ENCODE measurements at places on chromosomes 11 and 22.

DNA sequence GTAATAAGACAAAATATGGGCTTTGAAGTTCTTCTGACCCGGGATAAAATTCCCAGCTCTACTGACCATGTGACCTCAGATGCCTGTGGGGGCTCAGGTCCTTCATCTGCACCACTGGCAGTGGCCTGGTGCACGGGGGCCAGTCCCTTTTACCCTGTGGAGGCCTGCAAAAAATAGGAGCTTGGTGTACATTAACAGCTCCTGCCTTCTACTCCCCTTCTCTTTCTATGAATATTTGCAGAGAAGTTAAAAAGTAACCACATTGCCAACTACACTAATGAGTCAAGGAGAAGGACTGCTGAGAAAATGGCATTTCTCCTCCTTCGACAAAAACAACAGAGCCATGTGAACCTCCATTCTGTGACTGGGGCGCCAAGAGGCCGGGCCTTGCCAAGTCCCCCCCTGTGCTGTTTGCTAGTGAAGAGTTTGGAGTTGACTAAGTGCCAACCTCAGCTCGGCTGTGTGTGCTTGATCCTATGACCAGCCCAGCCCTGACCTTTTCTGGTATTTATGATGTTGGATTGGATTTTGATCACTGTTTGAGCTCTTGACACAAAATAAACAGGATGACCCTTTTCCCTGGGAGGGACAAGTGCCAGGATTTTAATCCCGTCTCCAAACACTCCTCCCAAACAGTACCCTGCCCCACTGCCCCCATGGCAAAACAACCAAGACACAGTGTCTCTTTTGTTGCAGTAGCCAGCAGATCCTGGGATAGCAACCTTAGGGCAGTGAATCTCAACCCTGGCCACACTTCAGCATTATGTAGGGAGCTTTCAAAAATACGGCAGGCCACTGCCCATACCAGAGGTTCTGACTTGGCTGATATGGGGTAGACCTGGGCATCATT, 380.1 kb downstream of the LARGE1 start:
- peak; percentile 99 for DNase-seq

DNA sequence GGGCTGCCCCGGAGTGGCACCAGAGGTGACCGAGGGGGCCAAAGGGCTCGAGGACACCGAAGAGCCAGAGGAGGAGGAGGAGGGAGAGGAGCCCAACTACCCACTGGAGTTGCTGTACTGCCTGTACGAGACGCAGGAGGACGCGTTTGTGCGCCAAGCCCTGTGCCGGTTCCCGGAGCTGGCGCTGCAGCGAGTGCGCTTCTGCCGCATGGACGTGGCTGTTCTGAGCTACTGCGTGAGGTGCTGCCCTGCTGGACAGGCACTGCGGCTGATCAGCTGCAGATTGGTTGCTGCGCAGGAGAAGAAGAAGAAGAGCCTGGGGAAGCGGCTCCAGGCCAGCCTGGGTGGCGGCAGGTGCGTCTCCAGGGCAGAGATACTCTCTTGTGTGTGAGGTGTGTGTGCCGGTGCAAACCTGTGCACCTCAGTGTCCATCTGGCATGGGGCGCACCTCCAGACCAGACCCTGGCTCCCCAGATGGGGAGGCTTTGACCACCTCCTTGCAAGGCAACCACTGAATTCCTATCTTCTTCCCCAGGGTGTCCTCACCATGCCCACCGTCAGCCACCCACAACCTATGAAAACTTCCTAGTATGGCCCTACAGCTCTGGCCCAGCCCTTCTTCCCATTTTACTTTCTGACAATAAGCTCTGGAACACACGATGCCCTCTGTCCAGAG, 3.4 kb downstream of the NLRP6 start:
- no peak for DNase-seq

DNA sequence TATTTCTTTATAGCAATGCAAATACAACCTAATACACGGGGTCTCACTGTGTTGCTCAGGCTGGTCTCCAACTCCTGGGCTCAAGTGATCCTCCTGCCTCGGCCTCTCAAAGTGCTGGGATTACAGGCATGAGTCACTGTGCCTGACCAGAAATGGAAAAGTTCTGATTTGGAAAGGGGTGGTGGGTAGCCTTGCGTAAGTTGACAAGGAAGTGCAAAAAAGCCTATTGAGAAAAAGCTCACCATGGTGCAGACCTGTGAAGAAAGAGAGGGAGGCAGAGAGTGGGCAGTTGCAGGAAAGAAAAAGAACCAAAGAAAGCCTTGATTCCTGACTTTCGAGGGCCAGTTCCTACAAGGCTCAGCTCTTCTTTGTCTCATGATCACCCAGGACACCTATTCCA, 27.1 kb downstream of the AGBL2 start:
- DNase-seq: no peak

DNA sequence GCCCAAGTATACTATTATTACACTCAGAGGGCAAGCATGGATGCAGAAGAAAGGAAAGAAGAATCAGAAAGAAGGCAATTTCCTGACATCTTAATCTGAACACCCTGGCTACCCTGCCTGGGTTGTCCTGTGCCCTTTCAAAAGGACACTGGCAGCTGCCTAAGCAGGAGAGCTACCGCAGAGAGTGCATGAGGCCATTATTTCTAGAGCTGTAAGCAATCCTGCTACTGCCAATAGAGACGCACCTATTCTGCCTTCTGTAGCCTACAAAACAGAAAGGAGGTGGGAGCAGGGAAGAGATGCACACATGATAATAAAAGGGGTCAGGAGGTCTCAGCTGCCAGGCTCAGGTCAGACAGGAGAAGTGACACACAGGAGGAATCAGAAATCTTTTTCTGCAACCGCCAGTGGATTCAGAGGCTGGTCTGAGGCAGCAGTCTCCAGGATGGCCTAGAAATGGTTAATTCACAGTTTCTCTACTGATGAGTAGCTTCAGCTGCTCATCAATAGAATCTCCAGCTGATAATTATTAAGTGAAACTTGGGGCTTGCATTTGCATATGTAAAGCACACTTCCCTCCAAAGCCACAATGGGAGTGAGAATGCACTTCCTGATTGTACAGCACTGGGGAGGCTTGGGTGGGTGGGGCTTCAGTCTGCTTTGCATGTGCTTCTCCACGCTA, 253.9 kb downstream of the LARGE1 start:
- no peak for DNase-seq

- DNase-seq: no peak
Measured at GRCh38 chr11:103170865-103171264, 61.6 kb downstream of the DYNC2H1 start.

DNA sequence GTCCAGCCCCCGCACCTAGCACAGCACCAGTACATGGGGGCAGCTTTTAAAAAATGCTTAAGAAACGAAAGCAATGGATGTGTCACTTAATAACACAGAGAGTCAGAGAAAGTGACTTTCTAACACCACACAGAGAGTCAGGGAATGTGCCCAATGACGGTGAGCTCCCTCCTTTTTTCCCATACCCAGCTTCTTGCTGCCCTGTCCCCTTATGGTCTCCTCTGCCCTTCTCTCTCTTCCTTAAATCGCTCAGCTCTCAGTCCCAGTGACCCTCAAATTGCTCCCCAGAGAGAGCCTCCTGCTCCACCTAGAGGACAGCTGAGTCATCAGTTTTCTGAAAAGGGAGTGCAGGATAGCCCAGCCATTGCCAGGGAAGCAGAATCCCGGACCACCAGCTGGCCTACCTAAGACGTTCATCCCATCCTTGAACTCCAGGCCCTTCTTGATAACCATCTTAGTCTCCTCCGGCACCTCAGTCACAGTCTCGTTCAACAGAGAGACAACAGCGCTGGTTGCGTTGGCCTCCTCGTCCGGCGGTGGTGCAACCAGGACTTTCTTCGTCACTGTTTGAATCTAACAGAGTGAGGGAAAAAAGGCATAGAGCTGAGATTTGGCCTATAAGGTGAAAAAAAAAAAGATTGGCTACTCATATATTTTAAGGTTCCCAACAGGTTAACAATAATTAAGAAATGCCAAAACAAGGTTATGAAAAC, 113.5 kb downstream of the SLC1A2 start:
- peak; percentile 18 for DNase-seq

GRCh38 chr11:108483163-108483562, 15.0 kb downstream of the POGLUT3 start:
- DNase-seq: no peak

GRCh38 chr22:17905445-17905844, 118.9 kb downstream of the MICAL3 start:
- DNase-seq: no peak

DNA sequence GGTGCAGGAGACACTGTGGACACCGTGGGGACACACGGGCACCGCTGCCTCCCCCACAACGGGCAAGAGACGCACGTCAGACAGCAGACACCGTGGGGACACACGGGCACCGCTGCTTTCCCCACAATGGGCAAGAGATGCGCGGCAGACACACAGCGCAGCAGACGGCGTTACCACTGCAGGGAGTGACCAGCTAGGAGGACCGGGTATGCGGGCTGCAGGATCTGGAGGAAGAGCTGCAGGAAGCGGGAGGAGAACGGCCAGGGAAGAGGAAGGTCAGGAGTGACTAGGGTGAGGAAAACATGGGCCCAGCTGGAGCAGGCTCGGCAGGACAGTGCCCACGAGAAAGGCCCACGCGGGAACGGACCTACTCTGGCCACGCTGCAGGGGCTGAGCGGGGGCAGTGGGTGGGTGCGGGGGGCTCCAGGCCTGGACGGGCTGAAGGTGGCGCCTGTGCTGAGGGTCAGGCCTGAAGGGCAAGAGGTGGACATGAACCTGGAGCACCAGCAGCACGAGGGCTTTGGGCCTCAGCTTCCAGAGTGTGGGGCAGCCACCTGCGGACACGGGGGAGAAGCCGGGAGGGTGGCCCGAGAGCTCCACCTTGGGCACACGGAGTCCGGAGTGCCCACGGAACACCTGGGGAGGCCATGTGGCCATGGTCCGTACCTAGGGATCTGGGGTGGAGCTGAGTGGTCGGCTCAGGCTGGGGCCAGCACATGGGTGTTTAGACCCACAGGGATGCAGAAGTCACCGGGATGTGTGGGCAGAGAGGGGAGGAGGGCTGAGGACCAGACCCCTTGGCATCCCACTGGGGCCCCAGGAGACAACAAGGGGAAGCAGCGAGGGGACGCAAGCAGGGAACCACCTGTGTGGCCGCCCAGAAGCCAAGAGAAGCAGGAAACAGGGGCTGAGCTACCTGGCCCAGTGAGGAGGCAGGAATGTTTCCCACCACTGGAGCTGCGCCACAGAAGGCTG, 16.5 kb downstream of the TOLLIP start:
- DNase-seq: no peak

DNA sequence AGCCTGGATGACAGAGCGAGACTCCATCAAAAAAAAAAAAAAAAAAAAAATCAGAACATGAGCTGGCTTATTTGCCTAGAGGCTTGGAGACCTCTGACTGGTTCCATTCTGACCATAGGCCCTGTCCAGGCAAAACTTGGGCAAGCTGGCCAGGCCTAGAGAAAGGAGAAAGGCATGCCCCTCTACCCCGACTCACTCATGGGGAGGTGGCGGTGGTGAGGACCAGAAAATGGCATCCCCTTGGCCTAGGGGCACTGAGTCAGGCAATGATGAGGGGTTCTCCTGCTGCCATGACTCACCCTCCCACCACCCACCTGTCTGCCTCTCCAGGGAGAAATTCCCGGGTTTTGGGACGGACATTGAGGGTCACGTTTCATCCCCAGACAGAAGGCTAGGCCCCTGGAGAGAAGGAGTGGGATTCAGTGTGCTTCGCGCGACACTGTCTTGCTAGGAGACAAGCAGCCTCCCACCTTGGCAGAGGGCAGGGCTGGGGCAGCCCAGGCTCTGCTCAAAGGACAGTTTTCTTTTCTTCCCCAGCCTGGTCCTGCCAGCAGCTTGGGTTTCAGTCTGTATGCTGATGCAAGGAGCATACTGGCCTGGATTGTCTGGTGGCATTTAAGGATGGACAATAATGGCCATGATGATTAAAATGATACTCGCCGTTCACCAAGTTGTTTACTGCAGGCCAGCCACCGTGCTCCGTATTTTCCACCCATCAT, 17.2 kb downstream of the TOB2 start:
- DNase-seq: no peak

DNA sequence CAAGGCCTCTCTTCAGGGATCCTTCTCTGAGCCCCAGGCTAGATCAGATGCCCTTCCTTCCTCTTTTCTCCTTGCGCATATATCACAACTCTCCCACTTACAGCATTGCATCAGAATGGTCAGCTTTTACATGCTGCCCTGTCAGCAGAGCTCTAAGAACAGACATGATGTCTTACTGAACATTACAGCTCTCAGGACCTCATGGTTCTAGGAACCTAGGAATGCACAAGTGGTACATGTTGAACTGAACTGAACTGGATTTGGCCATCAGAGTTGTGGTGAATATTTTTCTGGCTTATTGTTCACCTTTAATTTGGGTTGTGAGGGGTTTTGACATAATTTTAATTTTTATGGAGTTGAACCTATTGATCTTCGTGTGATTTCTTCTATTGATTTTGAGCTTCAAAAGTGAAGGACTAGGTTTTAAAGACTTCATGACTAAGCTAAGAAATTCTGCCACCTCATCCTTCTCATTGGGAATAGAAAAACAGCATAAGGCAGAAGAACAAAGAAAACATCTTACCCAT, 37.7 kb upstream of the SPON1 start:
- no peak for DNase-seq

DNA sequence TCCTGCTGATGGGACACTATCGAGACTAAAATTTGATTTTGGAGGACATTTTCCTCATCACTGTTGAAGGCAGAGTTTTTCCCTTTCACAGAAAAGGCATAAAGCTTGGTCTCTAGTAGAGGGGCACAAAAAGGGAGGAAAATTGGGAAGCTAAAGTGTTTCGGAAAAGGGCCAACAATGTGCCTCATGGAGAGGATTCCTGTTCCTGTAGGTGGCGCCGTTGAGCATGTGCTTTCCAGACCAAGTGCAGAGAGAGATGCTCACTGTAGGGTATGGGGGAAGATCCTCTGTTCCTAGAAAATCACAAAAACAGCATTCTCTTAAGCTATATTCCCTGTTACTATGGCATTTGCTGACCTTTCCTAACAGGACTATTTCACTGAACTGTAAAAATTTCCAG, 18.4 kb upstream of the OR4C5 start:
- no peak for DNase-seq

GRCh38 chr11:116710001-116710674, 62.6 kb downstream of the BUD13 start:
- DNase-seq: no peak

- DNase-seq: peak; percentile 95
Measured at GRCh38 chr11:57761301-57762234, at the start of gene CTNND1. TSS of gene CTNND1 (plus strand) at chr11:57761802. CDS start at chr11:57791479, 29,677 bp downstream.

DNA sequence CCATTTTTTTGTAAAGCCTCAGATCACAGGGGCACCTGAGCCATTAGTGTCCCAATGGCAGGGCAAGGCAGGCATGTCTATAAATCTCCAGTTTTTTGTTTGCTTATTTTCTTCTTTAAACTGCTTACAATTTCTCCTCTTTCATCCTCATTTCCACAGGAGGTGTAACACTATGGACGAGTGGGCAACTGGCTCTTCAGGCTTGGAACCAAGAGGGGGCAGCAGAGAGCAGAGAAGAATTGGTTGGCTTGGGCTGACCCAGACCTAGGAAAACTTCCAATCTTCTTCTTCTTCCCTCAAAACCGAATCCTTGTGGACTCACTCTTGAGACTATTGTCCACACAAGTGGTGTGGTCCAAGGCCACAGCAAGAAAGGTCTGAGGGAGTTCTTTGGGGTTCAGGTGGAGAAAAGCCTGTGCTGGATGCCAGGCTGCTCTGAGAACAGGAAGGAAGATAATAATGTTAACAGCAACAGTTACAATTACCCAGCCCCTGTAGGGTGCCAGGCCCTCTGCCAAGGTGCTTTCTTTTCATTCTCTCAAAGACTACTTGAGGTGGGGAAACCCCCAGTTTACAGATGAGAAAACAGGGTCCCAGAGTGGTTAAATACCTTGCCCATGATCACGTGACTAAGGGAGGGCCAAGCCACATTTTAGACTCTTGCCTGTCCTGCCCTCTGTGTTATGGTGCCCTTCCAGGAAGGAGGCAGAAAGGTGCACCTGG, 70.7 kb upstream of the E2F8 start:
- DNase-seq: peak; percentile 23
